Cortex of kidney (tissue), 1 donor: ENCODE measurements at places on chromosomes 2 and 18.

GRCh38 chr2:220334210-220334609, 706.8 kb downstream of the SLC4A3 start:
- DNase-seq: no peak

DNA sequence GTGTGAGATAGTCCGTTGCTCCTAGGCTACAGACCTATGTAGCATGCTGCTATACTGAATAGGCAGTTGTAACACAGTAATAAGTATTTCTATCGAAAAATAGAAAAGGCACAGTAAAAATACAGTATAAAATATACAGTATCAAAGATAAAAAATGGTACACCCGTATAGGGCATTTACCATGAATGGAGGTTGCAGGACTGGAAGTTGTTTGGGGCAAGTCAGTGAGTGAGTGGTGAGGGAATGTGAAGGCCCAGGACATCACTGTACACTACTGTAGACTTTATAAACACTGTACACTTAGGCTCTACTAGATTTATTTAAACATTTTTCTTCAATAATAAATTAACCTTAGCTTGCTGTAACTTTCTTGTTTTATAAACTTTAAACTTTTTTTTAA, 3.5 kb downstream of the MAP3K20 start:
- no peak for DNase-seq

- DNase-seq: no peak
These were observed 215.3 kb downstream of the SEPTIN10 start for GRCh38 chr2:109398366-109399015.

DNA sequence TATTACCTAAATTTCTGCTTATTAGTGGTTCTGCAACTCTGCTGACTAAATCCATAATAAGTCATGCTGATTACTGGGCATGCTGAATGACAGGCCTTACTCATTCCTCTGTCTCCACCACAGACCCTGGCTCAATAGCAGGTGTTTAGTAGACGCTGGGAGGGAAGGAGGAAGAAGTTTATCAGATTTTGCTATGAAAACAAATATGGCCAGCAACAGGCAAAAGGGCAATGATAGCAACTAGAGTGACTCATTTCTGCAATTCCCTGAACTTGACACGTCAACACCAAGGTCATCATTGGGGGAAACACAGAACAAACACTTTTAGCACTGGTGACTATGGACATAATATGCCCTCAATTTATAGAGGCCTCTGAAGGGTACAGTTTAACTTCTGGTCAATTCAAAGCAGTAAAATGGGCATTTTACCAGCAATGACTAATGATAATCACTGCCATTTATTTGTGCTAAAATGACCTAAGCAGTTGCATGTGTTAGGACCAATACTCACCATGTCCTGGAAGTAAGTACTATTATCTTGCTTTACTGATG, 35.2 kb downstream of the TMEM163 start:
- DNase-seq: no peak

GRCh38 chr2:8851811-8852560, 14.6 kb upstream of the KIDINS220 start:
- DNase-seq: no peak

GRCh38 chr18:3248062-3248657, 559 bp downstream of the MYL12A start:
- no peak for DNase-seq

- no peak for DNase-seq
These were observed 32.9 kb downstream of the PTCD3 start for GRCh38 chr2:86138736-86139625.

DNA sequence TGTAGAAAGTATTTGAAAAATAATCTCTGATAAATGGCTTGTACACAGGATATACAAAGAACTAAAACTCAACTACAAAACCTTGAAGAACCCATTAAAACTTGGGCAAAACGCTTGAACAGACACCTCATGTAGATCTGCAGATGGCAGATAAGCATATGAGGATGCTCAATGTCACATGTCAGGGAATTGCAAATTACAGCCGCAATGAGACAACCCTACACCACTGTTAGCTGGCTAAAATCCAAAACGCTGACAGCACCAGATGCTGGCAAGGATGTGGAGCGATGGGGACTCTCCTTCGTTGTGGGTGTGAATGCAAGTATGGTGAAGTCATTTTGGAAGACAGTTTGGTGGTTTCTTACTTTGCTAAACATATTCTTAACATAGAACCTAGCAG, 53.7 kb downstream of the SNTG2 start:
- no peak for DNase-seq

DNA sequence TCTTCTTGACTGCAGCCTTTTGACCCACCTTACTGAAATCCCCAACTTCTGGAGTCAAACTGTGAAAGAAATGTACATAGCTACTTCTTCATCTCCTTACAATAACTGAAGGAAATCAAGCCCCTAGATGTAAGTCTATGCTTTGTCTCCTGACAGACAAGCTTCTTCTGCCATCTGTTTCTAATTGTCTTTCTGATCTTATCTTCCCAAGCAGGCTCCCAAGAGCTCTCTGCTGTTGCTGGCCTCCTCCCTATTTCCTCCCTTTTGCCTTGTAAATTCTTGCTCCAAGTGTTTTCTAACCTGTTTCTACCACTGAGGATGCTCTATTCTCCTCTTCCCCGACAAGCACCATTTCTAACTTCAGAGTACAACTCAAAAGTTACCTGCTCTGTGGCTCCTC, 77.4 kb upstream of the OSR1 start:
- DNase-seq: no peak

DNA sequence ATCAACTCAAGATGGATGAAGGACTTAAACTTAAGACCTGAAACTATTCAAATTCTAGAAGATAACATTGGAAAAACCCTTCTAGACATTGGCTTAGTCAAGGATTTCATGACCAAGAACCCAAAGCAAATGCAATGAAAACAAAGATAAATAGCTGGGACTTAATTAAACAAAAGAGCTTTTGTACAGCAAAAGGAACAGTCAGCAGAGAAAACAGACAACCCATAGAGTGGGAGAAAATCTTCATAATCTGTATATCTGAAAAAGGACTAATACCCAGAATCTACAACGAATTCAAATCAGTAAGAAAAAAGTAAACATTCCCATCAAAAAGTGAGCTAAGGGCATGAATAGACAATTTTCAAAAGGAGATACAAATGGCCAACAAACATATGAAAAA, 171.2 kb downstream of the ERBB4 start:
- no peak for DNase-seq

- DNase-seq: no peak
These were observed 113.9 kb downstream of the COPS8 start for GRCh38 chr2:237199577-237199976.

- DNase-seq: no peak
These were observed 67.8 kb upstream of the DSC1 start for GRCh38 chr18:31230495-31230894.

DNA sequence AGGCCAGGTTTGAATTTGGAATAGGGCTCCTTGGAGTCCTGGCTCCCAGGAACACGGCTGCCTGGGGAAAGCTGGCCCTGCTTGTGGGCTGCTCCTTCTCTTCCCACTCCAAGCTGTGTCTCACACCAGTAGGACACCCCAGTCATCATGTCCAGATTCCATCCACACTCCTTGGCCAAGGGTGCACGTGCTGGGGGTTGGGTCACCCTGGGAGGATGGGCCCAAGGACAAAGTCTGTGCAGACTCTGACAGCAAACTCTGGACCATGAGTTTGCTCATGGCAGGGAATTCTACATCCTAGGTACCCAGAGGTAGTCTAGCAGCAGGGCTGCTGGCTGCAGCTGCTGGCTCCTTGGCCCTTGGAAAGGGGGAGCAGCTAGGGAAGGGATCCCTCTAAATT, 102.4 kb upstream of the EPAS1 start:
- DNase-seq: no peak

GRCh38 chr2:84878459-84878858, 2.4 kb downstream of the TRABD2A start:
- no peak for DNase-seq

GRCh38 chr2:161232571-161232970, 72.3 kb downstream of the TANK start:
- no peak for DNase-seq

DNA sequence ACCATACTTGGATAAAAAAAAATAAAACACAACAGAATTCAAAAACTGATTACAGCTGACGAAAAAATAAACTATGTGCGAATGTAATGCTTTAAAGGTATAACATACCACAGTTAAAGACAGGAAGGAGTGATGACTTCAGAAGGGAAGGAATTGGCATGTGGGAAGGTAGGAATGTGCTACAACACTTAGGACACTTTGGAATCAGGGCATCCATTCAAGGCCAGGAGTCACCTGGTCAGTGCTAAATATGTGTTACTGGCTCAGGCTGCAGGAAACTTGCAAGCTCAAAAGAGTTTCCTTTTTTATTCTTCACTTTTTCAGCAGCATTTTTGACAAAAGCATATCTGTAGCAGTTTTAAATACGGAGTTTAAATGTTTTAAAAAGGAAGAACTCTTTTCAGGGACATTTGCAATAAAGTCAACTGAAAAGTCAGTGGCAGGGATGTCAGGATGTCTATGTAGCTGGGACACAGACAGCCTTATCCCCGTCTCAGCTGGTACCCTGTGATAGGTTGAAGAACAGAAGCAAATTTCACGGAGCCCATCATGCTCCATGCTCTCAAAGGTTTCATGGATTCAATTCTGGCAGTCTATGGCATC, 138.0 kb upstream of the KLHL14 start:
- no peak for DNase-seq

GRCh38 chr18:49591775-49592174, 29.9 kb downstream of the LIPG start:
- DNase-seq: no peak

DNA sequence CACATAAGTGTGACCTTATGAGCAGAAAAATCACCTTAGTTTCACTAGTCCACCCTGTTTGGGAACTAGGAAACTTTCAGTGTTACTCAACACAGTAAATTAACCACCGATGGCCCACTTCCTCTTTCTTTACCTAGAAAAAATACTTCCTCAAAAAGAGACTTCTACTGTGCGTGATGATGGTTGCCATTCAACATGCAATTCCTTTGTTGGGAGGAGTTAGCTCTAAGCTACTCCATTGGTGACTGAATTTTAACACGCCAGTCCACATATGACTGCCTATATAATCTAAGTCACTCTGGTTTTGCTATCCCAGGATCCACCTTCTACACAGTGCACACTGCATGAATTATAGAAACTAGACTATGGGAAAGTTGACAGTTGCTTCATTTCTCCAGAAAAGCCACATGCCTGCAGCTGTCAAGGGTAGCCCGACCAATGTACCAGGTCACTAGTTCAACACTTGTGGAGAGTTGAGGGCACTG, 47.8 kb upstream of the REG3G start:
- DNase-seq: no peak

GRCh38 chr2:36672199-36672598, 24.3 kb upstream of the VIT start:
- DNase-seq: no peak

DNA sequence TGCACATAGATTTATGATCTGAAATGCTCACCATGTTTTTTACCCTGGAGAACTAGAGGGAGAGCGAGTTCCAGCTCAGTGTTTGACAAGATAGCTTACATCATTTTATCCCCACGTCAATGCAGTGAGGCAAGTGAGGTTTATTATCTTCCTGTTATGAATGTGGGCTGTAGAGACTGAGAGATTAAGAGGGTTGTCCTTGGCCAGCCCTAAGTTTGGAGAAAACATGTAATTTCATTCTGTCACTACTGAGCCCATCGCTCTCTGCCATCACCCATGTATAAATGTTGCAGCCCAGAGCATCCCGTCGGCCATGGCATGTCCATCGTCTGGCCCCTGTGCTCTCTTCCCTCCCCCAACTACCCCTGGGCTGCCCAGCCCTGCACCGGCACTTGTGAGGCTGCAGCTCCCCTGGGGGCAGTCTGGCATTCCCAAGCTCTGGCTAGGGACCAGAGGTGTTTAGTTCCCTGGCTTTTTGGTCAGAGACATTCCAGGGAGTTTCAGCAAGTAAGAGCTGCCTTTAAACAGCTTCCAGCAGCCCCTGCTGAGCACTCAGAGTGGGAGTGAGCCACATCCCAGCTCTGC, 136.7 kb downstream of the ANTXR1 start:
- DNase-seq: no peak

DNA sequence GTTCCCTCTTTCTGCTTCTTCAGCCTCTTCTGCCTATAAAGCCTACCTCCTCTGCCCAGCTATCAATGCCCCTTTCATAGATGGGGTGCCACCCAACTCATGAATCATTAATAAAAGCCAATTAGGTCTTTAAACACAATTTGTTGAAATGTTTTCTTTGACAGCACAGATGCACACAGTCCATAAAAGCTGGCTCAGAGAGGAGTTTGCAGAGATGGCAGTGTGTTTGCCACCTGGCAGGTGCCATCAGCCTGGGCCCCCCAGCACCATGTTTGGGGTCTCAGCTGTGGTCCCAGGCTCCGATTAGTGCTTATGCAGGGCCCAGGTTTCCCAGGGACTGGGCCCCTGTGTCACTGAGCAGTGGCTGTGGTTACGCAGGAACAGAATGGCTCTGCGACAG, 7.9 kb upstream of the MC2R start:
- DNase-seq: no peak

GRCh38 chr2:149167001-149167780, 128.7 kb downstream of the LYPD6B start:
- no peak for DNase-seq

GRCh38 chr2:46806526-46806925, 109.1 kb downstream of the MCFD2 start:
- no peak for DNase-seq

DNA sequence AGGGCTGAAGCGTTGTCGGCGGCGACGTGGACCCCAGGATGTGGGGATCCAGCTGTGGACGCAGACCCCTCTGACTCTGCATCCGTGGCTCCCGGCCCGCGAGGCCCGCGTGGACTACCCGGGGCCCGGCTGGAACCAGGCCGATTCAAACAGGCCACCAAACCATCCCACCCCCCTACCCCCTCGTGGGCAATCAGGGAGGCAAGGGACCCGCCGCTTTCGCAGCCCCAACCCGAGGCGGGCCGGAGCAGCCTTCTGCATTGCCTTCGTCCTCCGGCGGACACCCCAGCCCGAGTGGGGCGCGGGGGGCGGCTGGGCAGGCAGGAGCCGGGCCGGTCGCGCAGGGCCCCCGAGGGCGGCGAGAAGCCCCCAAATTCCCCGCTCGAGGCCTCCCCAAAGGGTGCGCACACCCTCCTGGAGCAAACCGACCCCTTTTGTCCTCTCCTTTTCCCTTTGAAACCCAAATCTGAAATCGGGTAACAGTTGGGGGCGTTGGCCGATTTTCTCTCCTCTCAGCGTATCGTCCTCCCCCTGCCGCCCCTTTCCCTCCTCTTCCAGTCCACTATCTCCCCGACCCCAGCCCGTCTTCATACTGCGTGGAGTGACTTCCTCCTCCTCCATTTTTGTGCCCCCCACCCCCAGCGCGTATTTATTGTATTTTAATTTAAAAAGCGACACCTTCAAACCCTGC, 7.4 kb downstream of the SP9 start:
- DNase-seq: no peak

- no peak for DNase-seq
These were observed 91.8 kb downstream of the MAP4K4 start for GRCh38 chr2:101788995-101789970.

GRCh38 chr18:37395138-37395537, 170.5 kb downstream of the CELF4 start:
- DNase-seq: no peak

GRCh38 chr18:36744261-36744876, 84.4 kb downstream of the TPGS2 start:
- DNase-seq: no peak

GRCh38 chr2:111975053-111975552, 76.7 kb downstream of the MERTK start:
- no peak for DNase-seq

- DNase-seq: no peak
These were observed 51.4 kb downstream of the SLC38A11 start for GRCh38 chr2:164903951-164904350.
